Renal pelvis (tissue), 12 donors: ENCODE measurements at places on chromosomes 13 and 19. TPM values are rescaled to one million over a fixed set of nuclear protein-coding genes. Genes with fewer than 3 reads are reported as not detected.

- no peak for DNase-seq
These were observed 19.1 kb downstream of the ELL start for GRCh38 chr19:18502638-18503294.

GRCh38 chr13:98826146-98826545 lies 73.7 kb upstream of the SLC15A1 start:
- DNase-seq, result no peak

Gene CEACAM8
- polyA plus RNA-seq, result 0.15 TPM

DNA sequence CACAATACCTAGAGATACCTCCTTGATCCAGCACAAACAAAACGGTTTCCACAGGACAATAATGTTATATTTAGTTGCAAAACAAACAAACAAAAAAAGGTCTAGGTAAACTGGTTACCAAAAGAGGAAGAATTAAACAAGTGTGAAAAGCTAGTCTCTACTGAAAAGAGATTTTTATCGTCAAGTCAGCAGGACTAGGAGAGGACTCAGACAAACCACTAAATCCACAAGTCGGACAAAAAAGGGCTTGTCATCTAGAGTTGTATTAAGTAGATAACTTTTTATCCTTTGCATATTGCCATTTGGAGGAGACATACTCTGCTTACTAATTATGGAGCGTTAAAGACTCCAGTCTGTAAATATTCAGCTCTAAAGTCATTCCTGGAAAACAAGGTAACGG lies 9.9 kb upstream of the KPNA3 start:
- DNase-seq, result no peak

DNA sequence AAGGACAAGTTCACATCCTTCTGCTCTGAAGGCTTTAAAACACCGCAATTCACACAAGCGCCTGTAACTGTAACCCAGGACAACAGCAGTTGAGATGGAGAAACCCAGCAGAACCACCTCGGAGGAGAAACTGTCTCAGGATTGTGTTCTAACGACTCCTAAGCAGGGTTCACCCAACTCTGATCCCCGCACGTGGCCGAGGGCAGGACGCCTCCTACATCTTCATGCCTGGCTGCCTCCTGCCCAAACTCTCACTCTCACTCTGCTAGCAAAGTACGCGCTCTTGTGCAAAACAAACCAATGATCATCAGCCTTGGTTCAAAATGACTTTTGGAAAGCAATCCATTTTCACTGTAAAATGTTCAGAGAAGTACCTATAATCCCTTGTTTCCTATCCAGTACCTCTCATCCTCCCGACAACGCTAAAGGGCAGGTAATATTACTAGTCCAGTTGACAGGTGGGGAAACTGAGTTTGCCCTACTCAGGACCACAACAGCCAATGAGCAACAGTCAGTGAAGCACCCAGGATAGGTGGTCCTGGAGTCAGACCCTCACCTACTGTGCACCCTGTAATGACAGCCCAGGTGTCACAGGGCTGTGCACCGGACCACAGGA lies 25.6 kb downstream of the EPS15L1 start:
- no peak for DNase-seq

Gene DACH1
- 105 TPM for polyA plus RNA-seq
